Amygdala (tissue), 56 donors: ENCODE measurements at places on chromosomes 1 and 21.

DNA sequence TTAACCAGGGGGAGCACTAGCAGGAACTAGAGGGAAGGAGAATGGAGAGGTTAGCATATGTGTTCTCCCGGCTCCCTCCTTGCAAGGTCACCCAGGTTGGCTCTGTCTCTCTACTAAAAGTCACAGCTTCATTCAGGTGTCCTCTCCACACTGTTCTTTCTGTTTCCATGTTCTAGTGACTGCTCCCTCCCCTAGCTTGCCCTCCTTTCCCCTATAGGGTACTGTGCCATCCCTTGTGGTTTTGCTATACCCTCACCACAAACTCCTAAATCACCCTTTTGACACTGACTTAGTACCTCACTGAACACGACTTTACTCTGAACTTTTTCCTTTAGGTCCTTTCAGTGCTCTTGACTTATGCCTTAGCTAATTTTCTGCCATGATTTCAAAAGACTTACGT lies 389.3 kb downstream of the ST6GALNAC3 start:
- DNase-seq, result no peak

GRCh38 chr1:232987774-232988140 lies 37.3 kb downstream of the NTPCR start:
- no peak for DNase-seq

DNA sequence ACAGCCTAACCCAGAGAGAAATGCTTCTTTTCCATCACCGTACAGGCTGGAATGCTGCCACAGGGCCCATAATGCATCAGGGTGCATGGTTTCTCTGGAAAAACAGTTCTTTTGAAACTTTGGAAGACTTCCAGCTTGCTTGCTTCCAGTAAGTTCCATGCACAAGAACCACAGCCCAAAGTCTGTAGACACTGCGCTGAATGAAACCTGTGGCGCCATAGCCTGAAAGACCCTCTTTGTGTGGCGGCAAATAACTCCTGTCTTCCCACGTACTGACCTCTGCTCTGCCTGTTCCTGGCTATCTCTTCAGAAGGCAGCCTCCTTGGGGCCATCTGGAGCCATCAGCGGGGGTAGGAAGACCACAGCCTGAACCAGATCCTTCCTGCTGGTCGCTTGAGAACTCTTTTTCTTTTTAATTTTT lies 15.1 kb downstream of the MIIP start:
- no peak for DNase-seq

DNA sequence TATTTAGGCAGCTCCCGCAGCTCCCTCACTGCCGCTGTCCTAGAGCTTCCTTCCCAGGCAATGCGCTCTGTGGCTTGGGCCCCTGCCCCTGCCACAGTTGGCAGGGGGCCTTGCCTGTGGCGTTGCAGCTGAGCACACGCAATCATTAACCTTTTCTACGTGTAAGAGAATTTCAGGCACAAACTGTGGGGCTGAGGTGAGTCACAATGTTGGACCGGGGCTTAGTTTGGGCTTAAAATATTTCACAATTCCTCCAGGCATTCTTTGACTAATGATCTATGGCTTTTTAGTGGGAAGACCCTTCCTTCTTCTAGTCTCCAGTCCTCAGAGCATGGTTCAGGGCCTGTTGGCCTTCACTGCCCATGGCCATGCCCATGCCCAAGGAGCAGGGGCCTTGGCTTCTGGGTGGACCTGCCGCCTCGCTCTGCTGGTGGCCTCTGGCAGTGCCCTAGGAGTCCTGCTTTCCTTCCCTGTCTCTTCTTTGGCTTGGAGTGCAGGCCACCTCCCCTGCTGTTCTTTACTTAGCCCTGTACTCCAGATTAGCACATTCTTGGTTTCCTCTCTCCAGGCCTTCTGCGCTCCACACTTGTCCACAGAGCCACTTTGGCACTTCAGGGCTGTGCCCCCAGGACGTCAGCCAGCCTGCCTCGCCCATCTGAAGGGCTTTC lies 39.2 kb downstream of the MAPKAPK2 start:
- no peak for DNase-seq

- no peak for DNase-seq
These were observed 47.2 kb downstream of the TRIT1 start for GRCh38 chr1:39835935-39836594.

- DNase-seq, result no peak
These were observed 47.9 kb upstream of the PRKACB start for GRCh38 chr1:84096176-84096575.

DNA sequence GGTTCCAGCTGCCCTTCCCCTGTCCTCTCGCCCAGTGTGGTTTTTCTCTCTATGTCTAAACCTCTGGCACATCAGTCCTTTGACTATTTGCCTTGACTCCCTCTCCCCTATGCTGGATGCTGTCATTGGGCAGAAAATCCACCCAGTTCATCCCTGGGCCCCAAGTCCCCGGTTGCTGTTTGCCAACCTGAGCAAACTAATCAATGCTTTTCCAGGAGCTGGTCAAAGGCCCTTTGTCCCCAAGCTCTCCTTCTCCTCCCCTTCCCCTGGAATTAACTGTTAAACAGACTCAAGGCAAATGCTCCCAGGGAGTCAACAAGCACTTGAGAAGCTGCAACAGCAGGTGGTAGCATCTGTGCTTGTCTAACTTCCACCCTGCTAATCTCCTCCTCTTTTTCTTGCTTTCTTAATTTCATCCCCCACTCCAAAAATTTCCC lies 102.7 kb downstream of the LMX1A start:
- DNase-seq, result no peak

GRCh38 chr1:22808676-22809483 lies 98.2 kb downstream of the EPHB2 start:
- DNase-seq, result no peak

GRCh38 chr21:37082856-37083528 lies 9.9 kb downstream of the TTC3 start:
- no peak for DNase-seq

DNA sequence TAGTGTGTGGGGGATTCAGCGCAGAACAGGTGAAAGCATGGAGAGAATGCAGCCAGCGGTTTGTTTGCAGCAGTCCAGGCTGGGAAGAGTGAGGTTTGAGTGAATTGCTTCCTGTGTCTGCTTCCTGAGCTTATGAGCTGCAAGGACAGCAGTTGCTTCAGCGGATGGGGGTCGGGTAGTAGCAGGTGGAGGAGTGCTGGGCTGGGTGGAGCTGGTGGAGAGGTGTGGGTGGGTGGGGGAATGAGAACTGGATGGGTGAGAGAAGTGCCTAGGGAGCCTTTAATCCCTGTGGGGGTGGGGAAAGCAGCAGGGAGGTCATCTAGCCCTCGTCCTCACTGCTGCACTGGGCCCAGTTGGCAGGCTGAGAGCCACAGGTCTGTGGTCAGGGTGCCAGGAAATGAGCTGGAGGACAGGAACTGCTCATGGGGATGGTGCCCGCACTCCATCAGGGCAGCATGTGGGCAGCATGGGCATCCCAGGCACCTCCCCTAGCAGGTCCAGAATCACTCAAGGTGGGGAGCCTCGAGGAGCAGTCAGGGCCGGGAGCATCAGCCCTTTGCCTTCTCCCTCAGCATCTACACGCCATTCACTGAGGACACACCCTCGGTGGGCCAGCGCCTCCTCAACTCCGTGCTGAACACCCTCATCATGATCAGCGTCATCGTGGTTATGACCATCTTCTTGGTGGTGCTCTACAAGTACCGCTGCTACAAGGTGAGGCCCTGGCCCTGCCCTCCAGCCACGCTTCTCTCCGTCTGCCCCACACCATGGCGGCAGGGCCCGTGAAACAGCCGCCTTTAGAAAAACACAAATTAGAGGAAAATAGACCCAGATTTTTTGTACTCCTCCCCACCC lies 14.8 kb downstream of the PSEN2 start:
- no peak for DNase-seq

DNA sequence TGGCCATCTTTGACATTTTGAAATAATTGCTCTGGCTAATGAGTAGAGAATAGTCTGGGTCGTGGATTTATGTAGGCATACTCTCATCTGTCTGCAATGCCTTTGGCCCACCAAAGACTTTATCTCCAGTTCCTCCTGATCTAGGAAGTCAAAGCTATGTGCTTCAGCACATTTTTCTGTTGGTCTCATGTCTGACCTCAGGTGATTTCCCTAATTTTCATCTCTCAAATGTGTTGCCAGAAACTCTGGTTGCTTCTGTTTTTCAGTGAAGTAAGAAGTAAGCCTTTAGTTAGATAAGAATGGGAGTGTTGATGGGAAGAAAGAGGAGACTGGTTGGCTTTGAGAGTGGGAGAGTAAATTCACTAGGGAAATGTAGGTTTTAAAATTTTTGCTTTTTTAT lies 66.4 kb downstream of the GPR88 start:
- no peak for DNase-seq

DNA sequence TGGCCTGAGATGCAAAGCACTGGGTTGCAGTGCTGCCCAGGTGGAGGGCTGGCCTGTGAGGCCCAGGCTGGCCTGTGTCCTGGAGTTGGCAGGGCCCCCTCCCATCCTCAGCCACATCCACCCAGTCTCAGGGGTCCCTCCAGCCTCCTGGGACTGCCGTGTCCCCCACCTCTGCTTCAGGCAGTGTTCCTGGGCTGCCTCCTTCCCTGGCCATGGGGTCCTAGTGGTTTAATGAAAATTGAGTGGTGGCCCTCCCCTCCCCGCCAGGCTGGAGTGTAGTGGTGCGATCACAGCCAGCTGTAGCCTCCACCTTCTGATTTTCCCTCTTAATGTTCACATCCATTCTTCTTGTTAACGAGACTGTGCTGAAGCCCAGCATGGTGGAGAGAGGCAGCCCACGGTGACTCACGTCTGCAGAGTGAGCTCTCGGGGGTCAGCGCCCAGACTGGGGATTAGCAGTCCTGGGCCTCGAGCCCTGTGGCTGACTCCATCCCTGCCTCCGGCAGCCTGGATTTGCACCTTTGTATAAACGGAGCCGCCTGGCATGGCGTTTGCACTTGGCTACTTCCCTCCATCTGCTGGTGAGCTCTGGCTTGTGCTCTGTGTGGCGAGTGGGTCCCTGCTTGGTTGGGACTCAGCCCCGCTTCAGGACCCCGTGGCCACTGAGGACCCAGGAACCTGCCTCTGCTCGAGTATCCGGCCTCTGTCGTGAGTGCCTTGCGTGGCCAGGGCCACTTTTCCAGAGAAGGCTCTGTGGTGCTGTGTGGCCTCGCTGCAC lies 6.9 kb downstream of the MIB2 start:
- no peak for DNase-seq

- DNase-seq, result no peak
These were observed 6.6 kb downstream of the SLX9 start for GRCh38 chr21:44946254-44947041.
